G401 (cell line): ENCODE measurements at places on chromosomes 6 and 20.
A peak's percentile ranks its signal among the peaks of the same experiment; 100 is the strongest.

DNA sequence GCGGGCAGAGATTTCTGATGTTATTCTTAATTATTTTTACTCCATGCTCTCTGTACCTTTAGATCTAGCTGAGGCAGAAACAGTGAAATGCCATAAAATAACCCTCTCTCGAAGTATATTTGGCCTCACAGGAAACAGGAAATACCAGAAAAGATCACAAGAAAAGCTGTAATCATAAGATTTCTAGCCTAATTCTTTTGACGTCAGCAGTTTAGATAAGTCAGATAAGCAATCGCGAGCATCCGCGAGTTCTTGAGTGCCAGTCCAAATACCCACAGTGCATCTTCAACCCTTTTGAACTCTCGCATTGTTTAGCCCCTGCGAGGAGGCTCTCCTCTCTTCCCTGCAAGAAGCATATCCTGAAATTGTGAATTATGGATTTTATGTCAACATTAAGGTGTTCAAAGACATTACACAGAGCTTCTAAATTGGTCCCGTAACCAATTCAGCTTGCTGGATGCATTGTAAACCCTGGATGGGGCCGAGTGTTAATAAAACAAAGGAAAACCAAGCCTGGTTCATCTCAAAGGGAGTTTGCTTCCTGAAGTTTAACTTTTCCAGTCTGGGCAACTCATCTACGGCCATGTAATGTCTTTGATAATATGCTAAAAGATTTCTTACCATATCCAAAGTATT is 198.9 kb downstream of the MTFR2 start:
- DNase-seq: no peak

DNA sequence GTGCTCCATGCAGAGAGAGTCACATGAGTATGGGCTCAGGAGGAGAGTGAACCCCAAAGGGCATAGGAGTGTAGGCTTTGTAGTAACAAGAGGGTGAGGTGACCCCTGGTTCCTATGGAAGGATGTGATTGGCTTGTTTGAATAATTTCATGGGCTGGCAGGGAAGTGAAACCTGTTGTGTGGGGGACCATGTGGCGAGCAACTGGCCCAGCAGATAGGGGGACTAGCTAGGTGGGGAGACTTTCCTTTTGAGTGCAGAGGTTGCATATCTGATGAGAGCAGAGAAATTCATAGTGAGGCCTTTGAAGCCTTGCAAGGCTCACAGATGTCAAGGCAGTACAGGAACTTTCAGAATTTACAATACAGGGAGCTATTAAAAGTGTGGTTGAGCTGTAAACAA is 247.9 kb upstream of the SLC35B3 start:
- no peak for DNase-seq

- DNase-seq: no peak
These were observed 250.8 kb upstream of the PRDM1 start for GRCh38 chr6:105835373-105835772.

DNA sequence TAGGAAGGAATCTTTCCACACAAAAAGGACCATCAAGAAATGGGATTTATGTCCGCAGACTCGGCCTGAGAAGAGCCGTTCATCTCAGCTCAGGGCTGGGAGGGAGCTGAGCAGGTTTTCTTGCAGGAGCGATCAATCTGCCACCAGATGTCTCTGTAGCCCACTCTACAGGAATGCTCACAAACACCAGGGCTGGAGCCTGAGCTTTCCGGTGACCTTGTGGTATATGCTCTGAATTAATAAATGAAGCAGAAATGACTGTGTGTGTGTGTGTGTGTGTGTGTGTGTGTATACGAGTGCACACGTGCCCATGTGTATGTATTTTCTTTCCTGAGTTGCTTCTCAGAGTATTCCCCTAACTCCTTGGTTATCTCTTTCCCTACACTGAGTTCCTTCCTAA is 12.0 kb downstream of the CD83 start:
- peak; percentile 91 for DNase-seq

GRCh38 chr6:133923938-133924593 is 29.0 kb upstream of the TBPL1 start:
- DNase-seq: peak; percentile 94

DNA sequence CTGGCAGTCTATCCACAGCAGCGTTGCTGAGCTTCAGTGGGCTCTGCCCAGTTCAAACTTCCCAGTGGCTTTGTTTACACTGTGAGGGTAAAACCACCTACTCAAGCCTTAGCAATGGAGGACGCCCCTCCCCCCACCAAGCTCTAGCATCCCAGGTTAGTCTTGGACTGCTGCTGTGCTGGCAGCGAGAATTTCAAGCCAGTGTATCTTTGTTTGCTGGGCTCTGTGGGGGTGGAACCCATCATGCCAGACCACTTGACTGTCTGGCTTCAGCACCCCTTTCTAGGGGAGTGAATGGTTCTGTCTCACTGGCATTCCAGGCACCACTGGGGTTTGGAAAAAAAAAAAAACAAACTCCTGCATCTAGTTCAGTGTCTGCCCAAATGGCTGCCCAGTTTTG is 249.7 kb upstream of the SYNCRIP start:
- no peak for DNase-seq

DNA sequence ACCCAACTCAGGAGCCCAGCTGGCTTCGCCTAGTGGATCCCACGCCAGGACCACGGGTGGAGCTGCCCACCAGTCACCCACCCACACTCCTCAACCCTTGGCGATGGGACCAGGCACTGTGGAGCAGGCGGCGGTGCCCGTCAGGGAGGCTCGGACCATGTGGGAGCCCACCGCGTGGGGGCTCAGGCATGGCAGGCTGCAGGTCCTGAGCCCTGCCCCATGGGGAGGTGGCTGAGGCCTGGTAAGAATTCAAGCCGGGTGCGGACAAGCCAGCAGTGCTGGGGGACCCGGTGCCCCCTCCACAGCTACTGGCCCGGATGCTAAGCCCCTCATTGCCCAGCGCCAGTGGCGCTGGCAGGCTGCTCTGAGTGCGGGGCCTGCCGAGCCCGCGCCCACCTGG is 123.1 kb upstream of the LGSN start:
- no peak for DNase-seq

DNA sequence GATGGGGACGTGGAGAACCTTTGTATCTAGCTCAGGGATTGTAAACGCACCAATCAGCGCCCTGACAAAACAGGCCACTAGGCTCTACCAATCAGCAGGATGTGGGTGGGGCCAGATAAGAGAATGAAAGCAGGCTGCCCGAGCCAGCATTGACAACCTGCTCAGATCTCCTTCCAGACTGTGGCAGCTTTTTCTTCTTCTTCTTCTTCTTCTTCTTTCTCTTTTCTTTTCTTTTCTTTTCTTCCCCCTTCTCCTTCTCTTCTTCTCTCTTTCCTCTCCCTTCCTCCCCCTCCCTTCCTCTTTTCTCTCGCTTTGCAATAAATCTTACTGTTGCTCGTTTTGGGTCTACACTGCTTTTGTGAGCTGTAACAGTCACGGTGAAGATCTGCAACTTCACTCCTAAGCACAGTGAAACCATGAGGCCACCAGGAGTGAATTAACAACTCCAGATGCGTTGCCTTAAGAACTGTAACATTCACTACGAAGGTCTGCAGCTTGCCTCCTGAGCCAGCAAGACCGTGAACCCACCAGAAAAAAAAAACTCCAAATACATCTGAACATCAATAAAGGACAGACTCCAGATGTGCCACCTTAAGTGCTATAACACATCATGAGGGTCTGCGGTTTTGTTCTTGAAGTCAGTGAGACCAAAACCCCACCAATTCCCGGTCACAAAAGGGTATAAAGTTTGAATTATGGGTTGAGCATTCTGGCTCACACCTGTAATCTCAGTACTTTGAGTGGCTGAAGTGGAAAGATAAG is 19.6 kb upstream of the SERPINB1 start:
- no peak for DNase-seq

DNA sequence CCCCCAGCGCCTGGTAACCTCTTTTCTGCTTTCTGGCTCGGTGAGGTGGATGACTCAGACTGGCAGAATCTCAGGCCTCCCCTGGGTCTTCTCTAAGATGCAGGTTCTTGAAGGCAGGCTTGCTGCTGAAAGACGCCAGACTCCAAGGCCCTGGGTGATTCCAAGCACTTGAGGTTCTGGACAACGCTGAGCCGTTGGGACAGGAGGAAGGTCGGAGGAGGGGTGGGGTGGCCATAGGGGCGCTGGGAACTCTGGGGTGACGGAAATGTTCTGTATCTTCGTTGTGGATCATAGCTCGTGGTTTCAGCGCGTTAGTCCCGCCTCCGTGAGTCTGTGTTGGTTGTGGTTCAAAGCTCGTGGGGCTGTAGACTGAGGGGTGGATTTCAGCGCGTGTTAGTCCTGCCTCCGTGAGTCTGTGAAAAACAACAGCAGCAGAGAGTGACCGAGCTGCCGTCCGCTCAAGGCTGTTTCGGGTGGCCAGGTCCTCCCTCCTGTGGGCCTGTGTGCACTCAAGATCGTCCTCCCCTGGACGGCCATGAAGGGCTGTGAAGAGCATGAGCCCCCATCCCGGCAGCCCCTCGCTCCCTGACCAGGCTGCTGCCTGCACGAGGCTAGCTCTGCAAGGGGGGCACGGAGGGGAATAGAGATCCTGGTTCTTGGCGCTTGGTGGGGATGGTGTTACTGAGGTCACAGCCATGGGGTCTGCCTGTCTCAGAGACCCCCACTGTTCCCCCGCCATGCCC is 7.7 kb downstream of the NTSR1 start:
- DNase-seq: no peak

DNA sequence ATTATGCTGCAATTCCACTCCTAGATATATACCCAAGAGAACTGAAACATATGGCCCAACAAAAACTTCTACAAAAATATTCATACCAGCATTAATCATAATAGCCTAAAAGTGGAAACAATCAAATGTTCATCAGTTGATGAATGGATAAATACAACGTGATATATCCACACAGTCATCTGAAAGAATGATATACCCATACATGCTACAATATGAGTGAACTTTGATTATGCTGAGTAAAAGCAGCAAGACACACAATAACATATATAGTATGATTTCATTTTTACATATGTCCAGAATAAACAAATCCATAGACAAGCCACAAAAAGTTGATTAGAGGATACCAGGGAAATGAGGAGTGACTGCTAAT is 30.7 kb downstream of the CDK19 start:
- DNase-seq: no peak

- DNase-seq: no peak
These were observed 94.4 kb downstream of the TOX2 start for GRCh38 chr20:44008806-44009678.

DNA sequence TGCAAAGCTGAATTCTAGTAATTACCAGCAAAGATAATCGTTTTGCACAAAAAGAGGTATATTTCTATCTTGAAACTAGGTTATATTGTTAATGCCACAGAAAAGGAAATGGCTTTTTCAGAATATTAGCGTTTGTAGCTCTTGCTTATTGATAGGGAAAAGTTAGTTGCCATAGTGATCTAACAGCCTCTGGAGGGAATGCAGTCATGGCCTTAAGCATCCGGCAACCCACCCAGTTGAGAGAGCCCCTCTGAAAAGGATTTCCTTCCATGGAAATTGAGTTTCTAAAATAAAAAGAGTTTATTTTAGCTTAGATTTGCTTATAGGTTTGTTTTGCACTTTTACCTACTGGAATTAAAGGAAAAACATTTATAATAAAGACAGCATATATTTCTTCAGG is 224.5 kb downstream of the BCKDHB start:
- no peak for DNase-seq

- no peak for DNase-seq
These were observed 16.0 kb upstream of the VIP start for GRCh38 chr6:152734630-152735029.

DNA sequence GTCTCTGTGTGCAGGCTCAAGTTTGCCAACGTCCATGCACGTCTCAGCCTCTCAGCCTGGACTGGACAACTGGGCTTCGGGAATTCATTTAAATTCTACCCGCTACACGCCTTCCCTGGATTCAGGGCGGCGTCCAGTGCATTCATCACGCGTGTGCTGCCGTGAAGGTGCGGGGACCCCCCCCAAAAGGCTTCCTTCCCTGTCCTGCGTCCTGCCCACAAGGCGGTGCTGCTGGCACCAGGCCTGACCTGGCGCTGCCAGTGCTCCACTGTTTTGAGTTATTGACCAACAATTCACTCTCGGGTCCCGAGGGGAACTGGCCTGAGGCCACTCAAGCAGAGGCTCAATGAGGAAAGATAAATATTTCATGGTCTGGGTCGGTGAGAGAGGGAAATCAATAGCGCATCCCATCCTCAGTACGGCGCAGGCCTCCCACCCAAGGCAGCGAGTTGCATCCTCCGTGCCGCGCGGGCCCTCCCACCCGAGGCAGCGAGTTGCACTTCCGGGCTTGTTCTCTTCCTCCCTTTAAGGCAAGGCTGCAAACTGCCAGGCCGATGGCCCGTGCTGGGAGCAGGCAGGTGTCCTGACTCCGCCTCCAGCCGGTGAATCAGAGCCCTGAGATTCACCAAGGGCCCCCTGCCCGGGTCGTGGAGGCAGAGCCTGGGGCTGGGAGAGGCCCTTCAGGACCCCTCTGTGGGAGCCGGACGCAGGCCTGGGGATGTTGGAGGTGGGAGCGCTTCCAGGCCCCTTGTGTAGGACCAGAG is 22.8 kb upstream of the BHLHE23 start:
- DNase-seq: peak; percentile 30

DNA sequence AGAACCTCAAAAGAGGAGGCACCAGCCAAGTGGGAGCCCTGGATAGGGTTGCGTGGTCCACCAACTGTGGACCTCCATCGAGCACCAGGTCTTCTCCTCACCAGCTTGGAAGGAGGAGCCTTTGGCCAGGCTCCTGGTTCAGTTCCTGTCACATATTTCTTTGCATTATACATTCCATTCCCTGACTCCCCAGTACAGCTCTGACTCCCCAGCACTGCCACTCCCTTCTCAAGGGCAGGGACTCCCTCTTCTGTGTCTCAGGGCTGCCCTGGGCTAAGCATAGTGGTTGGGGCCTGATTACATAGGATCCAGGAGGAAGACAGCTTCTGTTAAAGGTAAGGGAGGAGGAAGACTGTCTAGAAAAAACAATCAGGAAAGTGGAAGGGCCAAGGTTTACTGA is 91.1 kb downstream of the MRPL14 start:
- DNase-seq: no peak

GRCh38 chr20:51661609-51662178 is 106.5 kb downstream of the ATP9A start:
- DNase-seq: no peak

DNA sequence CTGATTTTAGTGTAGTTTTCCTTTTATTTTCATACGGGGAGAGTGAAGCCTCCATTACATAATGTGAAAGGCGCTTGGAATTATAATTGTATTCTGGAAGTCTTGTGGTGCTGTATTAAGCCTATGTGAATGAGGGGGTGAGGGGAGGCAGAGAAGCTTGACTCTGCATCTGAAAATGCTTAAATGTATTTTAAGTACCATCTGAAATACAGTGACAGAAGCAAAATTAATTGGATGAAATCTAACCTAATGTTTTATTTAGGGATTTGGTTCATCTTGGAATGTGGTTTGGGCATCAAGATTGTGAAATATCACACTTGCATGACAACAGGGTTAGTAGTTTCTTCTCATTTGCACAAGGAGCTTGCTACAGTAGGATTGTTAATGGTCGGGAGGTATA is 41.2 kb downstream of the TMEM200A start:
- DNase-seq: no peak
